ENCODE measurements at places on chromosomes 5 and 9.

GRCh38 chr5:62212648-62213047, 93.4 kb upstream of the KIF2A start:
- H3K27me3 ChIP-seq: no peaks in the 10 kb centered on the region
- no peaks in the 10 kb centered on the region for H3K4me1 ChIP-seq
- no peak overlapping the region for H3K27ac ChIP-seq
- no peak for DNase-seq
- no peaks in the 10 kb centered on the region for H3K36me3 ChIP-seq

- DNase-seq: no peak
- H3K4me1 ChIP-seq: no peaks in the 10 kb centered on the region
- no peak overlapping the region for H3K27ac ChIP-seq
- H3K27me3 ChIP-seq: no peaks in the 10 kb centered on the region
- H3K4me3 ChIP-seq: no peak overlapping the region
Measured at GRCh38 chr5:77400645-77401044, 91.5 kb downstream of the WDR41 start.

GRCh38 chr5:73946278-73946677, 320.3 kb downstream of the ARHGEF28 start:
- no peak overlapping the region for H3K4me3 ChIP-seq
- H3K4me1 ChIP-seq: no peaks in the 10 kb centered on the region
- no peak overlapping the region for H3K27ac ChIP-seq
- H3K36me3 ChIP-seq: no peaks in the 10 kb centered on the region

GRCh38 chr5:82551840-82552385, 273.8 kb upstream of the RPS23 start:
- H3K4me1 ChIP-seq: peaks cover 5% of the 10 kb centered on the region
- no peak overlapping the region for H3K4me3 ChIP-seq
- DNase-seq: no peak
- H3K27ac ChIP-seq: no peak overlapping the region
- H3K36me3 ChIP-seq: no peaks in the 10 kb centered on the region

- H3K27ac ChIP-seq: no peak overlapping the region
- H3K4me1 ChIP-seq: peaks cover 4% of the 10 kb centered on the region
- no peak overlapping the region for H3K4me3 ChIP-seq
Measured at GRCh38 chr9:122011818-122012498, 81.2 kb downstream of the TTLL11 start.

GRCh38 chr5:59758566-59758965, 135.0 kb downstream of the PDE4D start:
- H3K27ac ChIP-seq: no peak overlapping the region
- H3K4me1 ChIP-seq: no peaks in the 10 kb centered on the region
- H3K4me3 ChIP-seq: no peak overlapping the region
- DNase-seq: no peak
- no peaks in the 10 kb centered on the region for H3K36me3 ChIP-seq

DNA sequence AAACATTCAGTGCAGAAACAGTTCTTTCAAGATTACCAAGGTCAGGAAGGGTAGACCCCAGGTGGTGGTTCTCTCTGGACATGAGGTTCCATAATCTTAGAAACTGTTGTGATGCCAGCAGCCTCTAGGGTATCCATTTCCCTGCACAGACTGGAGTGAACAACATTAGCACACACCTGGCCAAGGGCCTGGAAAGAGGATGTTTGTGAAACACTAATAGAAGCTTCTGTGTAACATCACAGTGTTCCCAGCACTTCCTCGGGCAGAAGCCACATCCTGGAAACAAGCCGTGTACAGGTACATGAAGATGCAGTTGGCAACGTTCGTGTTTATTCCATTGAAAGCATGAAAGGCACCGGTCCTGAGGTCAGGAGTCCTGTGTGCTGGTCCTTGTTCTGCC, 598.2 kb upstream of the KLF4 start:
- DNase-seq: peak; percentile 22
- no peaks in the 10 kb centered on the region for H3K4me1 ChIP-seq
- no peak overlapping the region for H3K27ac ChIP-seq
- H3K27me3 ChIP-seq: no peaks in the 10 kb centered on the region
- H3K36me3 ChIP-seq: no peaks in the 10 kb centered on the region
- H3K4me3 ChIP-seq: no peak overlapping the region

- no peaks in the 10 kb centered on the region for H3K27me3 ChIP-seq
- DNase-seq: no peak
- no peaks in the 10 kb centered on the region for H3K36me3 ChIP-seq
- H3K4me1 ChIP-seq: peaks cover 3% of the 10 kb centered on the region
- H3K27ac ChIP-seq: no peak overlapping the region
Measured at GRCh38 chr9:106728860-106729259, 134.1 kb upstream of the ZNF462 start.

DNA sequence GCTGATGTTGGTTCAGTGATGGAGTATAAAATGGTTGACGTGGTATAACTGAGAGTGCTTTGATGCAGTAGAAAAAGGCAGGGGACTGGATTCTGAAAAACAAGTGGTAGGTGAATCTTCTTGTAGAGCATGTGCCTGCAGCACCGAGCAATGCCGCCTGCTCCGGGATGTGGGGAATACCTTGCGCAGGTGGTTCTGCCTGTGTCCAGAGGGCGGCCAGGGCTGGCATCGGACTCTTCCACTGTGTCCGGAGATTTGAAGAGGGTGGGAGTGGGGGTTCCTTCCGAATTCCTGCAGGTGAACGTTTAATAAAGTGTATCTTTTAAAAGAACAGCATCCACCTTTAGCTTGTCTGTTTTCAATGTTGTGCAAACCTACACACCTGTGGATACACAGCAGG, 238.0 kb downstream of the FANCC start:
- no peak for DNase-seq
- peaks cover 50% of the 10 kb centered on the region for H3K36me3 ChIP-seq
- H3K27ac ChIP-seq: peak overlapping the region; percentile 85
- no peaks in the 10 kb centered on the region for H3K27me3 ChIP-seq

DNA sequence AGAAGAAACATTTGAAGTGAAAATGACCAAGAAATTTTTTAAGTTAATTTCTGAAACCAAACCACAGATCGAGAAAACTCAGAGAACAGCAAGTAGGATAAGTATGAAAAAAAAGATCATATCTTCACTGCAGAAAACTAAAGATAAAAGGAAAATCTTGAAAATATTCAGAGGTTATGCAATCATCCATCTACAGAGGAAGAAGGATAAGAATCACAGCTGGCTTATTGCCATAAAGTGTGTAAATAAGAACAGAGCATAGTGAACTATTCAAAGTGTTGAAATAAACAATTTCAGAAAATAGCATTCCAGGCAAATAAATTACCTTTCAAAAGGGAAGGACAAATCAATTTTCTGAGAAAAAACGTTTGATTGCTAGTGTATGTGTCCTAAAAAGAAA, 1191.7 kb upstream of the CDH6 start:
- no peaks in the 10 kb centered on the region for H3K36me3 ChIP-seq
- H3K4me1 ChIP-seq: no peaks in the 10 kb centered on the region
- H3K27ac ChIP-seq: no peak overlapping the region
- no peaks in the 10 kb centered on the region for H3K27me3 ChIP-seq

DNA sequence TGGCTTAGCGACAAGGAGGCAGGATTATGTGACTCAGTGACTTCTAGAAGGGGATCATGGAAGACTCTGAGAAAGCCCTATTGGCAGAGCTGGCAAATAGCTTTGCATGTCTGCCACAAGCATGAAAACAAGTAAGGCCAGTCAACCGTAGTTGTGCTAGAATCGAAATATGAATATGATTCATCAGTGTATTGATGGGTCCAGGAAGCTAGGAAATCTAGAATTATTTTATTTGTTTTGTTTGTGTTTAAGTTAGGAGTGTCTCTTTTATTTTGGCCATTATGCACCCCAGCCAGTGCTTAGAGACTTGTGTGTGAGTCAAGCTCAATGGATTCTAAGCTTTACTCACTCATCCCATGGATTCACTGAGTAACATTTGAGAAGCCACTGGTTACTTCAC, 3.8 kb upstream of the ITGA2 start:
- no peaks in the 10 kb centered on the region for H3K27me3 ChIP-seq
- DNase-seq: no peak
- H3K4me1 ChIP-seq: no peaks in the 10 kb centered on the region
- H3K36me3 ChIP-seq: no peaks in the 10 kb centered on the region
- H3K4me3 ChIP-seq: no peak overlapping the region

DNA sequence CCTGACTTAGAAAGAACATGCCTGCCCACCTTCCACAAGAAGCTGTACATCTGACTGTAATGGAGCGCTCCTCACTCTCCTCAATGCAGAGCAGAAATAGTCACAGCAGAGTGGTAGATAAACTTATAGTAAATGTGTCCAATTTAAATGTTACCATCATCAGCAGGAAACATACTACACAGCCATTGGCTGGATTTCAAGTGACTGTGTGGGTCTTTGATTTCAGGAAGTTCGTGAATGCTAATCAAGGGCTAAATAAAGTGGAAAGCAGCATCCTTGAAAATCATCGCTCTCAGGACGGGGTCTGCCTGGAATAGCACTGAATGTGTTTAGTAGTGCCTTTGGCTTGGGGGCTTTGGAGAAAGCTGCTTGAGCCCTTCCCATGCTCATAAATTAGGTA, 32.4 kb upstream of the CRHBP start:
- no peak for DNase-seq
- H3K27me3 ChIP-seq: no peaks in the 10 kb centered on the region
- H3K4me3 ChIP-seq: no peak overlapping the region

DNA sequence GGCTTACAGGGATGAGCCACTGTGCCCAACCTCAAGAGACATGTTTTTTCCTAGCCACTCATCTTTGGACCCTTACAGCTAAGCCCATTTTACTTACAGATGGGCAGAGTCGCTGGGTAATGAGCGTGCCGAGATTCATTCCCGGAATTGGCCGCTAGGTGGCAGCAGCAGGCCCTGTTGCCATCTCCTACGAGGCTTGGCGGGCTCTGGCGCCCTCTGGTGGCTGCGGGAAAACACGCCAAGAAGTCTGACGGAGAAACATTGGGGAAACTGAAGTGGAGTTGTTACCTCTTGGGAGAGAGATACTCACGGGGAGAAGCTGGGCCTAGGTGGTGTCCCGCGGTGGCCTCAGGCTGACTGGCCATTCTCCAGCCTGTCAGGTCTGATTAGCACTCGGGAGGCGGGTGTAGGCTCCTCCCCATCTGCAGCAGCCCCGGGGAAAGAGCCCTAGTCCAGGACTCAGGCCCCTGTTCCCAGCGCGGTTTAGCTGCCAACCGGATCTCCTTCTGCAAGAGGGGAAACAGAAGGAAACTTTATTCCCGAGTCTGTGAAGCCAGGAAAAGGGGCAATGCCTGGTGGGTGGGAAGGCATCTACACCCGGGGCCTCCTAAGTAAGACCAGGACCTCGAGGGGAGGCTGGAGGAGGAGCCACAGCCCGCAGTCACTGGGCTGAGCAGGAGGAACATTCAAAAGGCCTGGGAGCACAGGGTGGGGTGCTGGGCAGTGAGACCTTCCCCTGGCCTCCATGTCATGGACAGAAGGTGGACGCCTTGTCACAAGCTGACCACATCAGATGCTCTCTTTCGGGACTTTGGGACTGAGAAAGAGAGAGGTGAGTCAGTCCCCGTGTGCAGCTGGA, 9.7 kb downstream of the PTGES2 start:
- no peak overlapping the region for H3K4me3 ChIP-seq
- peak; percentile 88 for DNase-seq
- H3K36me3 ChIP-seq: no peaks in the 10 kb centered on the region
- no peaks in the 10 kb centered on the region for H3K27me3 ChIP-seq
- H3K27ac ChIP-seq: no peak overlapping the region
- H3K4me1 ChIP-seq: peaks cover 9% of the 10 kb centered on the region

GRCh38 chr5:87649455-87649854, 236.7 kb upstream of the CCNH start:
- no peaks in the 10 kb centered on the region for H3K4me1 ChIP-seq
- no peak overlapping the region for H3K27ac ChIP-seq
- H3K4me3 ChIP-seq: no peak overlapping the region
- no peak for DNase-seq

- no peaks in the 10 kb centered on the region for H3K4me1 ChIP-seq
- H3K27me3 ChIP-seq: no peaks in the 10 kb centered on the region
- no peak overlapping the region for H3K4me3 ChIP-seq
- H3K36me3 ChIP-seq: no peaks in the 10 kb centered on the region
- no peak for DNase-seq
Measured at GRCh38 chr5:146005264-146005663, 68.9 kb downstream of the SH3RF2 start.

DNA sequence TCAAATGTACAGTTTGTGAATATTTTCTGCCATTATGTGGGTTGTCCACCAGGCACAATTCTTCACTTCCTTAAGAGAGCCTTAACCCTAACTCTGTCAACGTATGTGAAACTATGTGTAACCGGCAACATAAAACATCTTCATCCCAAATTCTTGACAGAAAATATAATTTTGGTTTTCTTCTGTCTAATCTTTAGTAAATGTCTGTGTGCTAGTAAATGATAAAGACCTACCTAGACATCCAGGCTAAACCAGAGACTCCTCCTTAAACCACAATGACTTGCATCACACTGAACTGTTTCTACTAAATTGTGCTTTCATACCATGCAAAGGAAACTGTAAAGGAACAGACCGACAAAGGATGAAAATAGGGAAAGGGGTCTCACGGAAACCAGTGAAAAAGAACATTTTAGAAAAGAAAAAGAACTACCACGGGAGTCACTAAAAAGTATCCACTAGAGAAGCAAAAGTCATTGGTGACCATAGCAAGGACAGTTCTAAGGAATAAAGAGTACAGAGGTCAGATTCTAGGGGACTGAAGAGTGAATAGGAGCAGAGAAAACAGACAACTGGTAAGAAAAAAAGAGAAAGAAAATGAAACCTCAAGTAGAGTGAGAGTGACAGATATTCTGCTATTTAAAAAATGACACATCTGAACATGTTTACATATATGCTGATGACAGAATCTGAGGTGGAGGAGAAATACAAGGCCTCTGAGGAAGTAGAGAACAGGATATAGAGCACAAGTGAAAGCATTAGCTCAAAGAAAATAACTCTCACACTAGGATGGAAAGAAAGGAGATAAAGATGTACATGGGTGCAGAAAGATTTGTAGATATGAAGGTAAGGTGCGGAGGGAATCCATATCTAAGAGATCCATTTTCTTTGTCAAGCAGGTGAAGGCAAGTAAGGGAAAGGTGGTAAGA, 49.4 kb downstream of the FNIP1 start:
- no peak overlapping the region for H3K4me3 ChIP-seq
- no peaks in the 10 kb centered on the region for H3K36me3 ChIP-seq
- no peak overlapping the region for H3K27ac ChIP-seq
- no peak for DNase-seq

GRCh38 chr5:105680858-105681475, 1989.8 kb downstream of the EFNA5 start:
- no peak overlapping the region for H3K4me3 ChIP-seq
- no peak overlapping the region for H3K27ac ChIP-seq
- H3K27me3 ChIP-seq: no peaks in the 10 kb centered on the region
- H3K4me1 ChIP-seq: no peaks in the 10 kb centered on the region

DNA sequence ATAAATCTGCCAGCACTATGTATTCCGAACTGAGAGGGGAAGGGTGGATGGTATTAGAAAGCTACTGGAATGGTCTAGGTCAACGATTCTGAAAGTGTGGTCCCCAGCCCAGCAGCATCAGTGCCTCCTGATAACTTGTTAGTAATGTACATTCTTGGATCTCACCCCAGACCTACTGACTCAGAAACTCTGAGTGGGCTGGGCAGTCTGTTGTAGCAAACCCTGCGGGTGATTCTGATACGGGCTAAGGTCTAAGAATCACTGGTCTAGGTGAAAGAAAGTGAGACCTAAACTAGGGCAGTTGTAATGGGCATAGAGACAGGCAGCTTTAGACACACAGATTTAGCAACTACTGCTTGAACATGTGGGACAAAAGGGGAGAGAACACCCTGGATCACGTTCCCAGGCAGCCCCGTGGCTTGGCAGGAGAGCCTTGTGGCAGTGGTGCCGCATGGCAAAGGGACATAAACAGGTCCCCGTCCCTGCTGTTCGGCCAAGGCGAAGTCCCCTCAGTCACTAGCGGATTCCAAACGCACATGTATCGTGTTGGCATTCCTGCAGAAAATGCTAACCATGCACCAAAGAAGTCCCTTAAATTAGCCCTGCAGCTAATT, 216.3 kb downstream of the TTLL11 start:
- H3K4me3 ChIP-seq: no peak overlapping the region
- H3K36me3 ChIP-seq: no peaks in the 10 kb centered on the region
- H3K27ac ChIP-seq: no peak overlapping the region
- no peaks in the 10 kb centered on the region for H3K4me1 ChIP-seq
- no peak for DNase-seq

All from tibial nerve (tissue), 4 donors.